ENCODE measurements at places on chromosomes 16 and 17.

DNA sequence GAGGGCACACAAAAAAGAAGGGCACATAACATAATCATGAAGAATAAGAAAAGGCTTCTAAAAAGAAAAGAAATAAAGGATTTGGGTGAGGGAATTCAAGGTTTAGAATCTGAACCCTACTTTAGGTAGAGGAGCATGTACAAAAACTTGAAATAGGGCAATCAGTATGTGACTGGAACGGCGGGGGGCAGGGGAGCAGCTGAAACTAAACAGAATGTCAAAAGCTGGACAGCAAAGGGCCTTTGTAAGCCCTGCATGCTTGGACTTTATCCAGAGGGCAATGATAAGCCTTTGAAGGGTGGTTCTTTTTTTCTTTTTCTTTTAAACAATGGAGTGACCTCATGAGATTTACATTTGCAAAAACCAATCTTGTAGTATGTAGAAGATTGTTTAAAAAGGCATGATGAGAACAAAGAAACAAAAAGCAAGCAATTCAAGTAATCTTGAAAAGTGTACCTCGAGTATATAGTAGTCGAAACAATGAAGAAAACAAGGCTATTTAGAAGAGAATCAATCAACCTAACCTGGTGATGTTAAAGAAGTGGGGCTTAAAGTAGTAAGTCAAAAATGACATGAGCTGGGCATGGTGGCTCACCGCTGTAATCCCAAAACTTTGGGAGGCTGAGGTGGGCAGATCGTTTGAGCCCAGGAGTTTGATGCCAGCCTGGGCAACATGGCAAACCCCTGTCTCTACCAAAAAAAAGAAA is 46.7 kb upstream of the ANKFY1 start:
- no peak for DNase-seq

DNA sequence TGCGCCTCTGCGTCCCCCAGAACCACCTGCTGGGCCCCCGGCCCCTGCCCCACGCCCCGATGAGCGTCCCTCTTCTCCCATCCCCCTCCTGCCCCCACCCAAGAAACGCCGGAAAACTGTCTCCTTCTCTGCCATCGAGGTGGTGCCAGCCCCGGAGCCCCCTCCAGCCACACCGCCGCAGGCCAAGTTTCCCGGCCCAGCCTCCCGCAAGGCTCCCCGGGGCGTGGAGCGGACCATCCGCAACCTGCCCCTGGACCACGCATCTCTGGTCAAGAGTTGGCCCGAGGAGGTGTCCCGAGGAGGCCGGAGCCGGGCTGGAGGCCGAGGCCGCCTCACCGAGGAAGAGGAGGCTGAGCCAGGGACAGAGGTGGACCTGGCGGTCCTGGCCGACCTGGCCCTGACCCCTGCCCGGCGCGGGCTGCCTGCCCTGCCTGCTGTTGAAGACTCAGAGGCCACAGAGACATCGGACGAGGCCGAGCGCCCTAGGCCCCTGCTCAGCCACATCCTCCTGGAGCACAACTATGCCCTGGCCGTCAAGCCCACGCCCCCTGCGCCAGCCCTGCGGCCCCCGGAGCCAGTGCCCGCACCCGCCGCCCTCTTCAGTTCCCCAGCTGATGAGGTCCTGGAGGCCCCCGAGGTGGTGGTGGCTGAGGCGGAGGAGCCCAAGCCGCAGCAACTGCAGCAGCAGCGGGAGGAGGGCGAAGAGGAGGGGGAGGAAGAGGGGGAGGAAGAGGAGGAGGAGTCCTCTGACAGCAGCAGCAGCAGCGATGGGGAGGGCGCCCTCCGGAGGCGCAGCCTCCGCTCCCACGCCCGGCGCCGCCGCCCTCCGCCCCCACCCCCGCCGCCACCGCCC is 5.6 kb upstream of the HSD3B7 start:
- no peak for DNase-seq

DNA sequence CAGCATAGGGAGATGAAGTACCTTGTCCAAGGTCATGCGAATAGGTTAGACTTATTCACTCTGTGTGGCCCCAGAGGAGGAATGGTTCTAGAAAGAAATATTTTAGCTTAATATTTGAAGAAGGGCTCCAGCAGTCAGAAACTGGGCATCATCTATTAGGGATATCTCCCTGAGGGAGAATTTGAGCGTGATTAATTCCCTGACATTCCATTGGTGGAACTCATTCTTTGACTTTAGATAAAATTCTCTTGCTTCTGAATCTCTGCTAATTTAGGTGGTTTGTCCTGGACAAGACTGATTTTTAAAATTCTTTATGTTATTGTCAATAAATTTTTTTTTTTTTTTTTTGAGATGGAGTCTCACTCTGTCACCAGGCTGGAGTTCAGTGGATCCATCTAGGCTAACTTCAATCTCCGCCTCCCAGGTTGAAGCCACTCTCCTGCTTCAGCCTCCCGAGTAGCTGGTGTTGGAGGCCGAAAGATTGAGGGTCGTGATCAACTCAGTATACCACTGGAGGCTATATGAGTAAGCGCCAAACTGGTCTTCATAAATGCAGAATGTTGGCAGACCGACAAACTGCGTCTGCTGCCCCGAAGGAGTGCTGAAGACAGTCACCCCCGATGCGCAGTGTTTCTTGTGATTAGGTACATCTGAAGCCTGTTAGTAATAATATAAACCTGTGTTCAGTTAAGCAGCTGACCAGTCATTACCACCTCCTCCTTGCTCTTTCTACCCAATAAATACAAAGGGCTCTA is 267.9 kb upstream of the HSBP1 start:
- no peak for DNase-seq

GRCh38 chr16:88685156-88686061 is 898 bp downstream of the SNAI3 start:
- peak; percentile 68 for DNase-seq

- no peak for DNase-seq
Measured at GRCh38 chr17:7475764-7476422, 3.5 kb downstream of the ZBTB4 start.

GRCh38 chr17:74879308-74879707 is 6.5 kb upstream of the FDXR start:
- no peak for DNase-seq

DNA sequence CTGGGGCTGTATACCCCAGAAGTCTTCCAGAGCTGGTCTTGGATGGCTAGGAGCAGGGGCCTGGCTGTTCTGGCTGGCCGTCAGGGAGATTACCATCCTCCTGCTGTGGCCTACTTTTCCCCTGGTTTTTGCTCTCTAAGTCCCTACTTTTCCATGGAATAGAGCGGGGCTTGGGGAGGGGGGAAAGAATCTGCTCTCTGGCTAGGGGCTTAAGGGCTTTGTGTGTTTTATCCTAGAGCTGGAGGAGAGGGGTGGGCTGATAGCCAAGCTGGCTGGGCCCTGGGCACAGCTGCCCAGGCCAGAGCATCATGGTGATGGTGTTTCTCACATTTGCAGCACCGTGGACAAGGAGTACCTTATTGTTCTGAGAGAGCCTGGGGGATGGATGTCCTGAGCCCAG is 3.6 kb downstream of the NRN1L start:
- DNase-seq: no peak

- no peak for DNase-seq
Measured at GRCh38 chr17:65601881-65602280, 40.4 kb upstream of the AXIN2 start.

GRCh38 chr16:18975109-18975508 is 8.6 kb upstream of the TMC7 start:
- no peak for DNase-seq

DNA sequence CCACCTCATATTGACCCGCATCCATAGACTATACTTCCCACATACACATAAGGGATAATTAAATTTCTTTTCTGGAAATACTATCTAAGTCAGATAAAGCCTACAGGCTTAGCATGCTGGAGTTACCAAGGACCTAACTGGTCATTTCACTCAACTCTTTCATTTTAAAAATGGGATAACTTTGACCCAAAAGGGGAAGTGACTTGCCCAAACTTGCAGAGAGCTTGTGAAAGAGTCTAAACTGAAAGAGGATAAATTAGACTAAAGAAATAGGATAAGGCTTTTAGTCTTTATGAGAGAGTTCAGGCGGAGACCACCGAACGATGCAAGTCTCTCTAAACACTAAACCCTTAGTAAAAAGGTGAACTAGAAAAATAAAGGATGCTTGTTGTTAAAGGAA is 3.9 kb upstream of the KRT33A start:
- DNase-seq: no peak

DNA sequence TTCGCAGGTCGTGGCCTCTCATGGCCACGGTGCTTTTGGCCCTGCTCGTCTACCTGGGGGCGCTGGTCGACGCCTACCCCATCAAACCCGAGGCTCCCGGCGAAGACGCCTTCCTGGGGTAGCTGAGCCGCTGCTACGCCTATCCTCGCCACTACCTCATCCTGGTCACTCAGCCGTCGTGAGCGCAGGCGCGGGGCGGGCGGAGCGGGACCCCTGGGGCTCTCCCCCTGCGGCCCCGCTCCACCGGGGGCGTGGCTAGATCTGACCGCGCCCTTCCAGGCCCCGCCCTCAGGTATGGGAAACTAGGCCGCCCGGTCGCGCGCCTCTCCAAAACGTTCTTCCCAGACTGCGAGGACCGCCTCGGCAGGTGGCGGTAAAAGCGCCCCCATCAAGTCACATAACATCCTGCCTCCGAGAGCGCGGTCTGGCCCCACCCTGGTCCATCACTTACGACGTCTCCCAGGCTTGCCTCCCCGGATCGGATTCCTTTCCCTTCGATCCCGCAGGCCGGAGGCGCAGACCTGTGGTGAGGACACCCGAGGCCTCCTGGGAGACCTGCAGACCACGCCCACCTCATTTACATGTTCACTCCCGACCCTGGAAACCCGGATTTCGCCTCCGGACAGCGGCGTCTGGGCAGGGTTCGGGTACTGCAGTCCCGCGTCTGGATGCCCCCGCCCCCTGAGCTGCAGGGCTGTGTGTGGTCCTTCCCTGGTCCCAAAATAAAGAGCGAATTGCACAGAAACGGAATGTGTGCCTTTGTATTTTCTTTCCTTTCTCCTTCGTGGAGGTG is 91.5 kb upstream of the TMEM97 start:
- no peak for DNase-seq

Measured in stimulated activated CD4-positive, alpha-beta T cell treated with anti-CD3 and anti-CD28 coated beads, Interleukin-4, amount 100 ng/mL, for 24 hours (primary cell).